ENCODE measurements at places on chromosomes 6 and 20.

DNA sequence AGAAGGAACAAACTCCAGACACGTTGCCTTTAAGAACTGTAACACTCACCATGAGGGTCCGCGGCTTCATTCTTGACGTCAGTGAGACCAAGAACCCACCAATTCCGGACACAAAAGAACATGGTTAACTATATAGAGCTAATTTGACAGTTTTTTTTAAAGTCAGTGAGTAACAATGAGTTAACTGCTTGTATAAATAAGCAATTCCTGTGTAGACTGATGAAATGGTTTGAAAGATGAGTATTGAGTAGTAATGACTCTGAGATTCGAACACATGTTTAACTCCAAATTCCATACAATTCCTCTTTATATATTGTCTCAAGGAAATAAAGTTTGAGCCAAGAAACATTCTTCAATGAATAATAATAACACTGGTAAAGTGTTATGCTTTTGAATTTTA lies 478.0 kb downstream of the MMUT start:
- DNase-seq, result peak; percentile 29

DNA sequence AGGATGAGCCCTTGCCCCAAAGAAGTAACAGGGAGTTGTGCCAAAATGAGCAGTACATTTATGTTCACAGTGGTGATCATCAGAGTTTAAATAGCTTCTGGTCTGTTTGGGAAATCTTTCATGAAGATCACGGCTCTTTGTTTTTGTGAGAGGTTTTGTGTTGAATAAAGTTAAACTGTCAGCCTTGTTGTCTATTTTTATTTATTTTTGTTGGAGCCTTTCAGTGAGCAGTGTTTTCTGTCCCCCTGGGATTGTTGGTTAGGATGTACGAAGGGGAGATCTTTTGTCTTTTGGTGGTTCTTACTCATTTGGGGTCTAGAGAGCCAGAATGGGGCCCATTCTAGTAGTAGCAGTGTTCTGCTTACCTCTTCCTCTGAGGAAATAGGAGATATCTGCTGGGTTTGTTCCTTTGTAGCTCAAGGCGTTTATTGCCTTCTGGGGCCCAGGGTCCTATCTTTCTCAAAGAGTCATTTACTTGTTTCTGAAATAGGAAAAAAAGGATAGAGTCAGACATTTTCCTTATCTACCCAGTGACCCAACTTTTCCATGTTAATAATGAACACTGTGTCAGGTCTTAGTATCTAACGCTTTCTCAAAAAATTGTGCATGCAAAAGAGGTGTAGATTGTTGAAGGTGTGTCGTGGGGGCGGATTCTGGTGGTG lies 157.4 kb downstream of the JARID2 start:
- DNase-seq, result no peak

GRCh38 chr6:6984585-6985366 lies 123.0 kb upstream of the RREB1 start:
- no peak for DNase-seq

DNA sequence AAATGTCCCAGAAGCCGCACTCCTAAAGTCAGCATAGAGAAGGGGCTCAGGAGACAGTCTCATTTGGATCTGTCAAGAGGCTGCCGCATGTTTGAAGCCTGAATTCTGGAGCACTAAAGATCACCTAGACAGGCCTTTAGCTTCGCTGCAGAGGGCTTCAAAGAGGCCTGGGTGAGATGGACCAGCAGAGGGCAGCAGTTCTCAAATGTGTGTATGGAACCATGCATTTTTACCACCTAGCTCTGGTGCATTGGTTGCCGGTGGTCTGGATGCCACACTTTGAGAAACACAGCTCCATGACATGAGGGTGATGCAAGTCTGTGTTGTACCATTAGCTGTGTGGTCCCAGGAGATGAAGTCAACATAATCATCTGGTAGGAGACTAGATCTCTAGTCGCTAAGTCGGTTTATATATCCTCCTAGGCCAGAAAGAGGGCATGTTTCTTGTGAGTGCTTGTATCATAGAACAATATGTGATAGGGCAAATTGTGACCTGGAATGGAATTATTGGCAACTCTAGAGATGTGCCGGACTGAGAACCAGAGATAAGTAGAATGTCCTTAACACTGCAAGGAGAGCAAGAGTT lies 64.8 kb downstream of the KIAA0319 start:
- peak; percentile 55 for DNase-seq

Measured in AG08396 (cell line).